ENCODE measurements at places on chromosomes 3 and 15. TPM values are rescaled to one million over a fixed set of nuclear protein-coding genes. Genes with fewer than 3 reads are reported as not detected.
A peak's percentile ranks its signal among the peaks of the same experiment; 100 is the strongest.

SLC28A1 gene
- not detected for total RNA-seq

RARRES1 gene
- 0.34 TPM for total RNA-seq

LSAMP gene
- total RNA-seq = under 0.01 TPM

- no peak for DNase-seq
Measured at GRCh38 chr15:45274636-45275380, 22.8 kb downstream of the SLC28A2 start.

- peak; percentile 46 for DNase-seq
Measured at GRCh38 chr3:184145111-184145524, 10.0 kb downstream of the EIF2B5 start.

DNA sequence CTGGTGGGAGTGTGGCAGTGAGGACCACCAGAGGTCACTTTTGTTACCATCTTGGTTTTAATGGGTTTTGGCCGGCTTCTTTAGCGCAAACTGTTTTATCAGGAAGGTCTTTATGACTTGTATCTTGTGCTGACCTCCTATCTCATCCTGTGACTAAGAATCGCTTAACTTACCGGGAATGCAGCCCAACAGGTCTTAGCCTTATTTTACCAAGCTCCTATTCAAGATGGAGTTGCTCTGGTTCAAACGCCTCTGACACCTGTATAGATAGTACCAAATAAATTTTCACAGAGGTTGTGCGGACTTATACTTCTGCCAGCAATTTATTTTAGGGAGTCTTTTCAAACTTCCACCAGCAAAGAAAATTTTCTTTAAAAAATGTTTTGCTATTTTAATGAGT lies 13.6 kb upstream of the SLCO3A1 start:
- DNase-seq = no peak

DNA sequence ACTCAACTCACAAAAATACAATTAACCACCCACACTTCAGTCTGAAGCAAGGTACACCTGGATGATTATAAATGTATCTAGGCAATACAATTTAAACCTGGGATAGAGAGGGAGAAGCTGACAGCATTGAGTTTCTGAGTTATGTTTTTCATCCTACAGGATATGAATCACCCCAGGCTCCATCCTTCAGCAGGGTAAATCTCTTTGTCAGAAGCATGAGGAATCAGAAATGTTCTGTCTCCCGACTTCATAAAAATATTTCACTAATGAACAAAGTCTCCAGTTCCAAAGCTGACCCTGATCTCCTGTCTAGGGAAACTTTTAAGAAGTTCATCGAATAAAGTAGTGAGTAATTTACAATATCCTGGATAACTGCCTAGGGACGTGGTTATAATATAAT lies 25.5 kb upstream of the FRMD4B start:
- peak; percentile 64 for DNase-seq

- no peak for DNase-seq
Measured at GRCh38 chr15:42405863-42406482, 46.7 kb downstream of the CAPN3 start.

GRCh38 chr15:91961357-91961756 lies 107.8 kb downstream of the SLCO3A1 start:
- DNase-seq = no peak

GRCh38 chr3:119662604-119663373 lies 2.4 kb upstream of the POPDC2 start:
- DNase-seq = peak; percentile 86

DNA sequence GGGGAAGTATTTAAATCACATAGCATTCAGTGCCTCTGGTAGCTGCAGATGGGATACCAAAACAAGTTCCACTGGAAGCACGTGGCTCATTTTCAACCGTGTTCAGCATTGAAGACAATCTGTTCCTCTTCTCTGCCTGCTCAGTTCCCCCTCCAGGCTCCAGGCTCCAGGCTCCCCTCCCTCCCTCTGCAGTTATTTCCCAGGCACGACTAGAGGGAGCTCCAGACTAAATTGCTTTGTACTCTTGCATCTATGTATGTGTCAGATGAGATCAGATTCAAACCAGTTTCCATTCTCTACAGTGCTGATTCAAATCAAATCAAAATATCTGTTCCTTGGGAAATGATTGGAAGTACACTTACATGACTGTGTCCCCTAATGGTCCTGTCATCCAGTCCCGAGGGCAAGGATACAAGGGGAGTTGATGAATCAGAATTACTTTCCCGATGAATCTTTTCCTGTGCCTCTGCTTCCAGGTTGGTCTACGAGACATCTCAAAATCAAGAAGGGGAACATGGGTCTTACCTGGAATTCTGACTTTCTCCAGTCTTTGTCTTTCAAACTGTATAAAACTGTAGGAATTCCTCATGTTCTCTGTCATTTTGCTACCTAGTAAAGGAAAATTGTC lies 600.5 kb downstream of the EDEM1 start:
- no peak for DNase-seq

DNA sequence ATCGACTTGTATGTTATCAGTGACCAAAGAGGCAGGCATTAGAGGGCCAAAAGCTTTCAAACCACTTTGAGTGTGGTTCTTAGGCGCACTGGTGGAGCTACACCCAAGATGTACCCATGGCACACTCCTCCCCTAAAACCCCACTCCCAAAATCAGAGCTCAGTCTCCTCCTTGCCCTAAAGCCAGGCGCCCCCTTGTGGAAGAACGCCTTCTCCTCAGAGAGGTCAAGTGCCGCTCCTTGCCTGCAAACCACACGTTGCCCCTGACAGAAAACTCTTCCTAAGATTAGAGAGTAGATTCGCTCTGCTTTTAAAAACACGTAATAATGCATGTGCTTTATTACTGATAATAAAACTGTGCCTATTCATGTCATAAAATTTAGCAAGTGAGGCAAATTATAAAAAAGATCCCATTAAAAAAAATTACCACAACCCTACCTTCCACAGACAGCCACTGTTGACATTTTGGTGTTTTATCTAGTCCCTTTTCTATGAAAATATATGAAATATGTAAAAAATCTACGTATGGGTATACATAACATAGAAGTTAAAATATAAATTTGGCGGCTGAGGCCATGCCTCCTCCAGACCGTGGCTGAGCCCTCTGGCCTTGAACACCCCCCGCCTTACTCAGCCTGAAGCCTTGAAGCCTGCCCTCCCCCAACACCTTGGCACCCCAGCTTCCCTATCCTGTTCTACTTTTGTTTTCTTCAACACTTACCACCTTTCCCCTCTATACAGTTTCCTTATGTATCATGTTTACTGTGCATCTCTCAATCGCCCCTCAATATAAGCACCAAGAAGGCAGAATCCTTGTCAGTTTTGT lies 33.5 kb downstream of the BCL2L10 start:
- peak; percentile 65 for DNase-seq

- no peak for DNase-seq
Measured at GRCh38 chr15:60086681-60087429, 82.7 kb downstream of the FOXB1 start.

All from LHCN-M2 (cell line).